ENCODE measurements at places on chromosomes 11 and 22. TPM values are rescaled to one million over a fixed set of nuclear protein-coding genes. Genes with fewer than 3 reads are reported as not detected.

Gene TRIM22
- 1.1 TPM for total RNA-seq

Gene LRP4
- total RNA-seq = 12.6 TPM

Gene TTC28
- total RNA-seq = 28.6 TPM

Gene OTOG
- 0.95 TPM for total RNA-seq

Gene HTR3B
- not detected for total RNA-seq

Gene STIM1
- 20.4 TPM for total RNA-seq

Gene ASPHD2
- total RNA-seq = 7.2 TPM

Gene SMIM38
- 0.64 TPM for total RNA-seq

Gene HEPACAM
- not detected for total RNA-seq

Gene GLYATL1
- total RNA-seq = 6.3 TPM

Gene KRTAP5-11
- total RNA-seq = 5.4 TPM

Gene PHLDA2
- 5.1 TPM for total RNA-seq

Gene APOL1
- total RNA-seq = not detected

All from endodermal cell (in vitro differentiated cells).